Motor neuron (in vitro differentiated cells): ENCODE measurements at places on chromosomes 11 and 22. TPM values are rescaled to one million over a fixed set of nuclear protein-coding genes. Genes with fewer than 3 reads are reported as not detected.

- no peak for ATAC-seq
Observed at GRCh38 chr11:2796508-2797113, 89.0 kb downstream of the CDKN1C start.

- ATAC-seq, result peak; percentile 66
Observed at GRCh38 chr11:83249972-83250593, 36.1 kb downstream of the CCDC90B start.

GRCh38 chr11:47326198-47326597 lies 26.3 kb downstream of the MYBPC3 start:
- no peak for ATAC-seq

DNA sequence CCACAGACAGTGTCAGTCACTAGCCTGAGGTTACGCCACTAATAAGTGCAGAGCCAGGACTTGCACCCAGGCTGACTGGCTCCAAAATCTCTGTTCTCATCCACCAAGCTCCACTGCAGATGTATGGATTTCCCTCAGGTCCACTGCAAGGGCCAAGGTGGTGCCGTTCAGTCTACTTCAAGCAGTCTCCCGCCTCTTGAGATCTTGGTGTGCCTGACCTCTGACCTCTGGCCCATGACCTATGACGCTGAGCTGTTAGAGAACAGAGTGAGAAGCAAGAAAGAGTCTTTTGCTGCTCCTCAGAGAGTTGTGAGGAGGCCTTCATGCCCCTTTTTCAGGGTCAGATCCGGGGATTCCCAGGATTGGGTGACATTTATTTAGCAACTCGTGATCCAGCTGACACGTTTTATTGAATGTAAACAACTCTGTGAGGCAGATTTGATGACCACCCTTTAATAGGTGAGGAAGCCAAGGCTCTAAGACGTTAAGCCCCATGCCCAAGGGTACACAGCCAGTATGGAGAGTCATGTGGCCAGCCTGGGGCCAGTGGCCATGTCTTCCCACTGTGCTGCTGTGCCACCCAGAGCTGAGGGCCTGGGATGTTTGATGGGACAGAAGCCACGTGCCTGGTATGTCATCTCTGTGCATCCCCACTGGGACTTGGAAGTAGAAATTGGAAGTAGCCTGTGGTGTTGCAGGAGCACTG lies 25.2 kb downstream of the DCPS start:
- no peak for ATAC-seq

DNA sequence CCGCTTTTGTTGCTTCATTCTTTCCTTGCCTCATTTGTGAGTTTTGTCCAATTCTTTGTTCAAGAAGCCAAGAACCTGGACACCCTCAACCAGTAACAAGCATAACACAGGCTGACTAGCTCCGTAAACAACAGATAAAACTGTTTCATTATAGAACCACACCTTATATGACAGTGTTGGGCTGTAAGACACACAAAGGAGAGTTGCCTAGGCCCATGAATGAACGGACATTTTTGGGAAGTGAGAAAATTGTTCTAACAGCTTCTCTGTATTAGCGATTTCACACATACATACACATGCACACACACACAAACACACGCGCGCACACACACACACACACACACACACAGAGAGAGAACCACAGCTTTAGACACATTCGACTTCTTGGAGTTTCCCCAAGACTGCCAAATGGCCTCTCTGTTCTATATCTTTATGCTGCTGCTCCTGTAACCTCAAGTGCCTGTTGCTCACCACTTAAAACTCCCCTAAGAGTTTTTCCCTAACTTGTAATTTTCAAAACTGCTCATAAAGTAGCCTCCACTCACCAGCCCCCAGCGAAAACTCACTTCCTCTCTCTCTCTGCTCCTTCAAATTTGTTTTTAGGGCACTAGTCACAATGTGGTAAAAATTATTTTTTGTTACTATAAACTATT lies 35.9 kb downstream of the CTSC start:
- no peak for ATAC-seq

DNA sequence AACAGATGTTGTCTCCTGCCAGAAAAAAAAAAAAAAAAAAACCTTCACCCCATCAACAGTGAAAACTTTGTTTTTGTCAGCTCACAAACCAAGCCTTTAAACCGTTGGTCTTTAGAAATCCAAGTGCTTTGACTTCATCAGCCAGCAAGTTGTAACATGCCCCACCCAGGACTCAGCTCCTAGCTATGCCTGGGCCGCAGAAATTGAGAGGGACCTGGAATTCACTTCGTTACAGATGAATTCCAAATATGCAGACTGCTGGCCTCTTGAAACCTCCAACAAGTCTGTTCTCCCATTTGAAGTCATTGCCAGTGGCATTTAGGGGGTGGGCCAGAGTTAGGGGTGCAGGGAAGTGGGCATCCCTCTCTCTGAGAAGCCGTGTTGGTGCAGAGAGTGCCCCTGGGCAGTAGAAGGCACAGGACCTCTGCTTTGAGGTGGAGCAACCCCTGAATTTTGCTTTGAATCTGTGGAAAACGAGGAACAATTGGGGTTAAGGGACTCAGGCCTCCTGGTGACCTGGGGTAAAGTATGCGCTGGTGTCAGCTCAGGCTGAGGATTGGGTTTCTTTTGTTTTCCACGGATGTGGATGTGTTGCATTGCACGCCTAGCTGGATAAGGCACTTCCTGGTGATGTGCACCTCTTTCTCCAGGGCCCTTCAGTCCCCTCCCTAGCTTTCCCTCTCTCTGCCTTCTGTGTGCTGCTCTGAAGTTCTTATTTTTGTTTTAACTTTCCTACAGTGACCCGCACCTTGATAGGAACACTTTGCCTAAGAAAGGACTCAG lies 109.5 kb downstream of the DBX1 start:
- ATAC-seq, result no peak

- no peak for ATAC-seq
Observed at GRCh38 chr22:48870436-48870835, 957.2 kb downstream of the BRD1 start.

CTSF gene
- 9.1 and 12.0 TPM in 2 replicates for total RNA-seq

KCNA4 gene
- 0.14 and 0.19 TPM in 2 replicates for total RNA-seq

DNHD1 gene
- total RNA-seq, result 21.7 and 21.8 TPM in 2 replicates

MUC6 gene
- 1.8 and 2.5 TPM in 2 replicates for total RNA-seq

PYGM gene
- 1.1 and 1.4 TPM in 2 replicates for total RNA-seq
